Heart right ventricle (tissue), 16 donors: ENCODE measurements at places on chromosomes 2 and 18. TPM values are rescaled to one million over a fixed set of nuclear protein-coding genes. Genes with fewer than 3 reads are reported as not detected.
A peak's percentile ranks its signal among the peaks of the same experiment; 100 is the strongest.

AQP4 gene
- total RNA-seq, result 23.5 TPM

CAD gene
- total RNA-seq, result 8.8 TPM

PSMD1 gene
- total RNA-seq, result 91.2 TPM

ESPNL gene
- total RNA-seq, result 0.41 TPM

CDK15 gene
- total RNA-seq, result 0.09 TPM

PLGLB2 gene
- total RNA-seq, result not detected

UGT1A1 gene
- not detected for total RNA-seq

PDE1A gene
- total RNA-seq, result 18.5 TPM

DNA sequence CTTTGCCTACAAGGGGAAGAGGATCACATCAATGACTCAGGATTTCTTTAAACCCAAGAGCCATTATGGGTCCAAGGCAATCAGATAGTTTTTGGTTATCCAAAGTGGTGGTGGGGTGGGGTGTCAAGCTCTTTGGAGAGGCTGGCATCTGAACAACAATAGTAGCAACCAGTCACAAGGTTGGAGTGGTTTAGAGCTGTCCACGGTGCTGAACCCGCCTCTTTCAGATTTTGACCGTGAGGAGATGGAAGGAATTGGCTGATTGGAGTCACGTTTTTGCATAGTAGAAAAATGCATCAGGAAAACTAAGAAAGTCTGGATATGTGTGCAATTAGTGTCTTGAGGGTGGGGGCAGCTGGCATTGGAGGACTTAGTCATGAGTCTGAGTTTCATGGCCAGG lies 159.9 kb downstream of the LOXHD1 start:
- H3K27me3 ChIP-seq, result no peaks in the 10 kb centered on the region
- DNase-seq, result peak; percentile 37
- no peaks in the 10 kb centered on the region for H3K36me3 ChIP-seq
- no peak overlapping the region for H3K4me3 ChIP-seq
- H3K4me1 ChIP-seq, result no peaks in the 10 kb centered on the region
- H3K27ac ChIP-seq, result no peak overlapping the region

GRCh38 chr2:46988733-46989481 lies 73.3 kb upstream of the MCFD2 start:
- H3K4me3 ChIP-seq, result no peak overlapping the region
- DNase-seq, result peak; percentile 51
- H3K27me3 ChIP-seq, result no peaks in the 10 kb centered on the region
- H3K4me1 ChIP-seq, result peaks cover 64% of the 10 kb centered on the region
- H3K27ac ChIP-seq, result peak overlapping the region; percentile 72

GRCh38 chr2:227677928-227678327 lies 11.3 kb downstream of the SCYGR5 start:
- H3K27ac ChIP-seq, result no peak overlapping the region
- H3K27me3 ChIP-seq, result no peaks in the 10 kb centered on the region
- H3K4me3 ChIP-seq, result no peak overlapping the region
- no peaks in the 10 kb centered on the region for H3K4me1 ChIP-seq
- DNase-seq, result no peak
- no peaks in the 10 kb centered on the region for H3K36me3 ChIP-seq

GRCh38 chr2:68709421-68709911 lies 25.1 kb upstream of the ARHGAP25 start:
- DNase-seq, result no peak
- no peaks in the 10 kb centered on the region for H3K36me3 ChIP-seq
- H3K4me3 ChIP-seq, result no peak overlapping the region
- no peak overlapping the region for H3K27ac ChIP-seq
- H3K27me3 ChIP-seq, result no peaks in the 10 kb centered on the region

DNA sequence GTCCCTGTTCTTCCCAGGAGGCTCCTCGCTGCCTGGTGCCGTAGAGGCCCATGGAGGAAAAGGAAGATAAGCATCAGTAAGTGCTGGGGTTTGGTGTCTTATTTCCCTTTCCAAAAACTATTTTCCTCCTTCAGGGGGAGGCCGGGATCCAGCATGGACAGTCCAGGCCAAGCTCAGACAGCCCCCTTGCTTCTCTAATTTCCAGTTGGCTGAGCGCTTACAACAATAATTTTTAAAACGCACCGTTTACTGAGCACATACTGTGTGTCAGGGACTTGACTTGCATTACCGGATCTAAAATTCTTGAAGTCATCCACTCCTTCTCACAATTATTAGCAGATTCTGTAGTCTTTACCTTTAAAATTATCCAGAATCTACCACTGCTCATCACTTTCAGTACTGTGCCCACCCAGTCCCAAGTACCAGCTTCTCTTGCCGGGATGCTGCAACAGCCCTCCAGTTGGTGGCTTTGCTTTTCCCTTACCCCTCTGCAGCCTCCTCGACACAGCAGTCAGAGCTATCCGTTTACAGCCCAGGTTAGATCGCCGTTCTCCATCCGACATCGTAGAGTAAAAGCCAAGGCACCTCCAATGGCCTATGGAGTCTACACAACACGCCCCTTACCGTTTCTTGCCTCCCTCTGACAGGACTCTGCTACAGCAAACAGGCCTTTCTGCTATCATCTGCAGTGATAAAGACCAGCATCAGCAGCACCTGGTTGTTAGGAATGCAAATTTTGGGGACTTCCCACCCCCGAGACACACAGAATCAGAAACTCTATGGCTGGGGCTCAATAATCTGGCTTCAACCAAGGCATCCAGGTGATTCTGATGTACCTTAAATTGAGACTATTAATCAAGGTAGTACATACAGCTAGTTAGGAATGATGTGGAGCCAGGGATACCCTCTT lies 75.2 kb upstream of the TSPYL6 start:
- H3K4me1 ChIP-seq, result peaks cover 18% of the 10 kb centered on the region
- H3K27ac ChIP-seq, result peak overlapping the region; percentile 75
- no peak for DNase-seq
- H3K27me3 ChIP-seq, result no peaks in the 10 kb centered on the region
- H3K36me3 ChIP-seq, result no peaks in the 10 kb centered on the region

DNA sequence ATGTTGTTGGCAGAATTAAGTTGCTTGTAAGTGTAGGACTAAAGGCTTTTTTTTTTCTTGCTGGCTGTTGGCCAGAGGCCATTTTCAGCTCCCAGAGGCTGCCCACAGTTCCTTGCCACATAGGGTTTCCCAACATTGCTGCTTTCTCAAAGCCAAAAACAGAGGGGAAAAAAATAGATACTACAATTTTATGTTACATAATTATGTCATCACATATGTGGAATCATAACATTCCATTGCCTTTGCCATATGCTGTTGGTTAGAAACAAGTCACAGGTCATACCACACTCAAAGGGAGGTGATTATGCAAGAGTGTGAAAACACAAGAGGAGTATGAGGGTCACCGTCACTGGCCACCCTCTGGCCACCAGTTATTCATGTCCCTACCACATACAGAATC lies 154.5 kb downstream of the RTN4 start:
- H3K27ac ChIP-seq, result no peak overlapping the region
- H3K27me3 ChIP-seq, result no peaks in the 10 kb centered on the region
- no peaks in the 10 kb centered on the region for H3K36me3 ChIP-seq
- no peak for DNase-seq
- H3K4me3 ChIP-seq, result no peak overlapping the region
- H3K4me1 ChIP-seq, result no peaks in the 10 kb centered on the region

DNA sequence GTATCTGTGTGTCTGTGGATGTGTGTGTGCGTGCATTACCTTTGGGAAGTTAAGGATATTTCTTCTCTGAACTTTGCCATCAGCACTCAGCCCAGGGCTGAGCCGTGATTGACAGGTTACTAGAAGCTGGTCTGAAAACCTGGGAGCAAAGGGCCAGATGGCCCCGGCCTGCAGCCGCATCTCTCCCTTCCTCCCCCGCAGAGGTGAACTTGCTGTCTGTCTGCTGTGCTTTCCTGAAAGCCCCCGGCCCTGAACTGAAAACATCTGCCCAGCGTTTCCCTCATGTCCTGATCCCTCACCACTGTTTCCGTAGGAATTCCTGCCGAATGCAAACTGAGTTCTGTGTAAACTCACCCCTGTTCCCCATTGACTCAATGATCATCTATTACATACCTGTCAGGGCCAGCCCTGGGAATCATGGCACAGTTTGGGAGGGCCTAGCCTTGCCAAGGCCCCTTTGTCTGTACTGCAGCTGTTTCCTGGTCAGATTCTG lies 45.8 kb downstream of the MYCN start:
- no peak overlapping the region for H3K4me3 ChIP-seq
- no peak for DNase-seq
- no peaks in the 10 kb centered on the region for H3K36me3 ChIP-seq
- peaks cover 17% of the 10 kb centered on the region for H3K27me3 ChIP-seq

- no peak for DNase-seq
- H3K27ac ChIP-seq, result no peak overlapping the region
- H3K4me1 ChIP-seq, result no peaks in the 10 kb centered on the region
- H3K27me3 ChIP-seq, result no peaks in the 10 kb centered on the region
- H3K4me3 ChIP-seq, result no peak overlapping the region
- H3K36me3 ChIP-seq, result no peaks in the 10 kb centered on the region
Observed at GRCh38 chr2:7256377-7256776, 339.2 kb downstream of the RNF144A start.

DNA sequence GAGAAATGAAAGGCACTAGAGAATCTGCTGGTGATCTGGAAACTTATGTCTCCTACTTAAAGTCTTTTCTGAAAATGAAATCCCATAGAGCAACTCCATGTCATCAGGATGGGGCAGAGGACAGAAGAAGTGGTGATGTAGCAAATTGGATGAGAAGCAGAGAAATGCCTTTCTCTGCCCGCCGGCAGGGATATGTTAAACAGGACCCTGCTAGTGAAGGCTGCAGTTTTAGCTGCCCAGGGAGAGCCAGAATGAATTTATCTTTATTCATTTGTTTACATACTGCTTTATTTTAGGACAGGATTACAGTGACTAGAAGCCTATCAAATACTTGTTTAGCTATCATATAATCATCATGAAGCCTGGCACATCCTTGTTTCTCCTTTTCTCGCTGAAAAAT lies 247.0 kb downstream of the DOK6 start:
- no peak overlapping the region for H3K4me3 ChIP-seq
- no peaks in the 10 kb centered on the region for H3K27me3 ChIP-seq
- DNase-seq, result no peak
- H3K4me1 ChIP-seq, result no peaks in the 10 kb centered on the region

DNA sequence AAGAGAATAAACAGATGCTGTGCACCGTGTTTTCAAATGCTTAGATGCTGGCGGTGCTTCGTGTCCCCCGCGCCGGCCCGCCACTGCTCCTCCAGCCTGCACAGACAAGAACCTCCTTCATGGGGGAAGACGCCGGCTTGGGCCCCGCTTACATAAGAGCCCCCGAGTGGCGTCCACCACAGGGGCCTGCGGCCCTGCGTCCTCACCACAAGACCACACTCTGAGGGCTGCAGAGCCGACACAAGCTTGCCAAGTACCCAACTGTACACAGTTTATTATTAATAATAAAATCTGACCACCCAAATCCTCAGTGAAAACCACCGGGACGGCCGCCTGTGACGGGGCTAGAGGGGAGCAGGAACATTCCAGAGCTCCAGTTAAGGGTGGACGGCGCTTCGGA lies 232.2 kb downstream of the HDAC4 start:
- H3K4me3 ChIP-seq, result no peak overlapping the region
- no peak overlapping the region for H3K27ac ChIP-seq
- DNase-seq, result no peak
- H3K27me3 ChIP-seq, result no peaks in the 10 kb centered on the region
- H3K36me3 ChIP-seq, result peaks cover 26% of the 10 kb centered on the region
- peaks cover 6% of the 10 kb centered on the region for H3K4me1 ChIP-seq

DNA sequence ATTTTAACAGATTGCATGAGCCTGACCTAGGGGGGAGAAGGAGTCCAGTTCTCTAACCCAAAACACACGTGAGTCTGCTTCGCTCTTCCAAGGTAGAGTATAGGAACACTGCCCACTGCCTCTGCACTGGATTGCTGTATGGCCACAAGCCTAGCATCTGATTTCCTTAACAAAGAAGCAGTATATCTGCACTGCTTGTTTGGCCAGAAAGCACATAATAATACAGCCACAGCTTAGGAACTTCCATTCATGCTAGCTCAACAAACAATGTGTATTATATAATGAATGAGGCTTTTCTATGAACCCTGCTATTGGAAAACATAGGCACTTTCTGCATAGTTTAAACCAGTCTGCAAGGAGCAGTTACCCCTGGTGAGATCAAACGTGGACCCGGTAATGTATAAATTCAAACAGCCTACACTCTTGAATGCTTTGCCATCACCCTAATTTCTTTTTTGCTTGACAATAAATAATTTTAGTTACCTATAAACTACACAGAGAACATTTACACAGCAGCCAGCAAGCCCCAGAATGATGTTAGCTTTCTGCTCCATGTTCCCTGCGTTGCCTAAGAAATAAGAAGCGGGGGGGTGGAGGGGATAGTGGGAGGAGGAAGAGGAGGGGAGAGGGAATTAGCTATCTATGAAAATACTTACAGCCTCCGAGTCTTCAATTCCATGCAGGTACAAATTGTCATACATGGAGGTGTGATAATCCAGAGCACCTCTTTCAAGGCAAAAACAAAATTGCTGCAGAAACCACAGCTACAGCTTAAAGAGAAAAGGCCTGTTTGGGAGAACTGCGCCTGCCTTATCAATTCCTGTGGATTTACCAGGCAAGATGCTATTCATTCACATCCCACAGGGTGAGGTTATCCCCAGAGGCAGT lies 125.6 kb downstream of the CACNB4 start:
- no peaks in the 10 kb centered on the region for H3K4me1 ChIP-seq
- H3K27ac ChIP-seq, result no peak overlapping the region
- no peak for DNase-seq
- no peaks in the 10 kb centered on the region for H3K36me3 ChIP-seq
- no peaks in the 10 kb centered on the region for H3K27me3 ChIP-seq

DNA sequence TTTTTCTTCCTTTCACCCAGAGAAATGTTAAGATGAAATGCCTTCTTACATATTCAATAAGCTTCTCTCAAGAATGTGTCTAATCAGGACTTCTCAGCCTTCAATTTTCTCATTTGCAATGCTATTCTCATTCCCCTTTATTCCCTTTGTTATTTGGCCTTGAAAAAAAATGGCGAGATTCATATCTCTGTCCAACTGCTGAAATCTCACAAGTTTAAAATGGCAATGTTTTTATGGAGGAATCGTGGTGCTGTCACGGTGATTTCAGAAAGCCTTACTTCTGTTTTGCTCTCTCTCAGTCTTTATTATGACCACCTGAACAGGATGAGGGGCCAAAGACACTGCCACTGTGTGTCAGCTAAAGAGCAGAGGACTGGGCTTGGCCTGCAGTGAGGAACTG lies 928.5 kb downstream of the DCC start:
- H3K27me3 ChIP-seq, result no peaks in the 10 kb centered on the region
- no peaks in the 10 kb centered on the region for H3K36me3 ChIP-seq
- H3K4me1 ChIP-seq, result no peaks in the 10 kb centered on the region
- no peak overlapping the region for H3K4me3 ChIP-seq

DNA sequence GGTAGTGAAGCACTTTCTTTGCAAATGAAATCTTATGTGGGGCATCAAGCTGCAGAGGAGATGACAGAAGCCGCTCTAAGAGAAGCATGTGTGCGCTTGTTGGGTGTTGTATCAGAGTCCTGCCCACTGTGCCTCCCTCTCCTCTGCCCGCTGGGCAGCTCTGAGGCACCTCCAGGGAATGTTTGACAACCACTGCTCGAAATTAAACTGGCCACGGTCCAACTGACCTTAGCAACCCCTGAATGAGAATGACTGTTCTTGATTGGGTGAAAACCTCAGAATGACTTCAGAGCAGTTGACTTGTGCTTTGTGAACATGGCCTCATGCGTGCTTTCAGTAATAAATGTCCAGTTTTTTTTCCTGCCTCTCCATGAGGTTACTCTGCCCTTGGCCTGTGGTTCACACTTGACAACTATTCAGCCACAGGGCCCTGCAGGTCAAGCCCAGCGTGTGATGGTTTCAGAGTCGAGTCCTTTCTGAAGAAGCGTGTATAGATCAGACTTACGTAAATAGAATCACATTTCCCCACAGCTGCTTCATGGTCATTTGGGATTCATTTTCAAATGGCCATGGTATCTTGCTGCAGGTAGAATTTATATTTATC lies 94.9 kb downstream of the SLC4A3 start:
- DNase-seq, result no peak
- no peak overlapping the region for H3K27ac ChIP-seq
- H3K4me3 ChIP-seq, result no peak overlapping the region
- H3K36me3 ChIP-seq, result no peaks in the 10 kb centered on the region
